HuH-7 (cell line): ENCODE measurements at places on chromosomes 6 and 20.

DNA sequence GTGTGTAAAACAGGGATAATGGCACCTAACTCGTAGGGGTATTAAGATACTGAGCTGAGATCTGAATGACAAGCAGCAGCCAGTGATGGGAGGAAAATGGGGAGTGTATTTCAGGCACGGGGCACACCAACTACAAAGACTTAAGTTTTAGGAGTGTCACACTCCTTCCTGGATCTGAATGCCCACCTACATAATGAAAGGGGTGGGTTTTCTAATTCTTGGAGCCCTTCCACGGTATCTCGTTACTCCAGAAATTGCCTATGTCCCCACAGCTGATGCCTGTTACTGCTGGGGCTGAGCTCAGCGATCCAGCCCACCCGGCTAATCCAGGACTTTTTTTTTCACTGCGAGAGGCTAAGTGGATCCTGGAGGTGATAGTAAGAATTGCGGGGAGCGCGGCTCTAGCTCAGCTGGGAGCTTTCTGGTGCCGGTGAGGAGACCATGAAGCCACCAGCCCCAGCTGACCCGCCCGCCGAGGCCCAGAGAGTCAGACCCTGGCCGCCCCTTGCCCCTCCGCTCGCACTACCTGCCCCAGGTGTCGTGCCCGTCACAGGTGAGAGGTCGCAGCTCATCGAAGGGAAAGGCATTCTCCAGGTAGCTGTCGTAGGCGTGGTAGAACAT lies 727 bp downstream of the EDEM2 start:
- peak; percentile 69 for DNase-seq

DNA sequence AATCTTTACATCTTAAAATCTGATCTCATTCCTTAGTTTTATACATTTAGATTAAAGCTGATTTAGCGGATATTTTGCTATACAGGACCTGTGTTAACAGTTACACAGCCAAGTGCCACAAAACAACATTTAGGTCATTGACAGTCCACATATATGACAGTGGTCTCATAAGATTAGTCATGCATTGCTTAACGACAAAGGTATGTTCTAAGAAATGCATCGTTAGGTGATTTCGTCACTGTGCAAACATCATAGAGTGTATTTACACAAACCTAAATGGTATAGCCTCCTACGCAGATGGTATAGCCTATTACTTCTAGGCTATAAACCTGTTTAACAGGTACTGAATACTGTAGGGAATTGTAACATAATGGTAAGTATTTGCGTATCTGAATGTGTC lies 21.6 kb downstream of the ADGRG6 start:
- no peak for DNase-seq

- peak; percentile 3 for DNase-seq
Measured at GRCh38 chr20:32965581-32966373, 38.5 kb downstream of the SUN5 start.

DNA sequence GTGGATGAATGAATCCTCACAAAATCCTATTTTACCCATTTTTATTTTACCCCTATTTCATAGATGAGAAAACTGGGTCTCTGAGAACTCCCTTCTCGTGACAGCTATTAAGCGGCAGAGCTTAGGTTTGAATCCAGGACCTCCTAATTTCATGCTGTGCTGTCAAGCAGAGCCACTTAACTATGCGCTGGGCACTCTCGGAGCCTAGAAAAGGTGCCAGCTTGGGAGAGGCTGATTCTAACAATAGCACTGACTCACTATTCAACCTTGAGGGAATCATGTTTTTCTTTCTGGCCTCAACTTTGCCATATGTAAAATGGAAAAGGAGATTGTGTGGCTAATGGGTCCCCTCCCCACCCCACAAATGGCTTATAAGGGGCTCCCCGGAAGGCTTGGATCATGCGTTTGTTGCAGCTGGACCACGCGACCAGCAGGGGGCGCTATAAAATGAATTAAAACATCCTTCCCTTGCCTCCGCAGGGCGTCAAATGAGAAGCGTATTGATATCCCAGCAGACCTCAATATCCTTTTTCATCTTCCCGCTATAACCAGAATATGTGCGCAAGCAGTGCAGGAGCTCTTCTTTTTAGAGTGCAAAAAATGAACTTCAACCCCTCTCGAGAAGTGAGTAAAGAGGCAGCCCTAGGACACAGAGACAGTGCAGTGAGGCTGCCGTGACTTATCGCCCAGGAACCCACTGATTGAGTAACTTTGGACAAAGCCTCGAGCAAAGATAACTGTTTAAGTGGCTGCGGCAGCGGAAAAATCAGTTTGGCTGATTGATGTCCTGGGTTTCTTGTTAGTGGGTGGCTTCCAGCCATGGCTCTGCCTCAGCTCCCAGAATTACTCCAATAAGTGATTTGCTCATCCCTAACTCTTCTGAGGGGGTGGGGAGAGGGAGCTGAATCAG lies 12.8 kb upstream of the PDYN start:
- DNase-seq: peak; percentile 66

DNA sequence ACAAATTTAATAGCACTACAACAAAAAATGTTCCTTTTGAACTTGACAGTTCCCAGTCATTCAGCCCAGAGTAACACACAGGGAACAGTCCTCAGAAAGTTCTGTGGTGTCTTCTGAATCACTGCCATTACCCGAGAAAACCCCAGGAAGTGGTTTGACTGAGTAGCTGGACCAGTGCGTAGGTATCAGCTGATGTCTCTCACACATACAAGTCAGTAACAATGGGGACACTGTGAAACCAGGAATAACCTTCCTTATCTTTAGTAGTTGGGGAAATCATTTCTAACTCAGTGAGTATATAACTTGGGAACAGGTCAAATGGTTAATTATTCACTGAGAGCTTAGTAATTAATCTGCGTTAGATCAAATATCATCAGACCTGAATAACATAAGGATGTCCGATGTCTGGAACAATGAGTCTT lies 73.1 kb downstream of the HIVEP2 start:
- DNase-seq: peak; percentile 42

- no peak for DNase-seq
Measured at GRCh38 chr20:61422636-61423425, 170.8 kb downstream of the CDH4 start.

GRCh38 chr6:90454836-90455427 lies 131.9 kb downstream of the MAP3K7 start:
- no peak for DNase-seq
